ENCODE measurements at places on chromosomes 4 and X.
A peak's percentile ranks its signal among the peaks of the same experiment; 100 is the strongest.

GRCh38 chr4:91340822-91341221 is 962.9 kb upstream of the GRID2 start:
- no peak for DNase-seq

- DNase-seq, result peak; percentile 81
Observed at GRCh38 chr4:77127837-77128621, 29.0 kb upstream of the CCNG2 start.

DNA sequence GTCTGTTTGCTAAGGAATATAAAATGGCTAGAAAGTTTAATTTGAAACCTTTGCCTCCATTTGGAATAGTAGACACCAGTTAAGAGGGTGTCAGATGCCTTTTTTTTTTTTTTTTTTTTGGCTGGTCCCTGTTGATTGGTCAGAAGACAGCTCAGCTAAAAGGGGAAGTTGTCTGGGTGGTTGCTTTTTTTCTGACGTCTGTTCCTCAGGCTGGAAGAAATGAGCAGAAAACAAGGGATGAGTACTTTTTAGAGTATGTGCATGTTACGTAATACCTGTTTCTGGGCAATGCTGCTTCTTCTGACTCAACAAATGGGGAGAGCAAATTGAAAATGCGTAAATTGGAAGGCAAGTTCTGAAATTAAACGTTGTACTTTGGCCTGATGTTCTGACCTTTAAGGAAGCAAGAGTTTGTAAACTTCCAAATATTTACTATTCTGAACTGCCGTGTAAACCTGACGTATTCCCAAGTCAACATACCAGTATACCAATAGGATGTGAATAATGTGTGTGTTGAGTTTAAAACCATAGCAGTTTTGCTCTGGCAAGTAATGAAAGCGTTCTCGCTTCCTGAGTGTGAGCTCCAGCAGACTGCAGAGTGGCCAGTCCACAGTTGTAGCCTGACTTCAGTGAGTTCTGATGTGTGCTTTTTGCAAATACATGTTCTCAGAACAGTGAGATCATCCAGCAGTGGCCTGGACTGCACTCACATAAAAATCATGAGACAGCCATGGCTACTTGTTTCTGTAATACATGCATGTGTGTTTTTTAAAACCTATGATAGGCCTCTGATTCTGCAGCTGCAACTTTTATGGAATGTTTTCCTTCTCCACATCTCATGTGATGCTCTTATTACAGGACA is 1.7 kb downstream of the SAT1 start:
- DNase-seq, result no peak

DNA sequence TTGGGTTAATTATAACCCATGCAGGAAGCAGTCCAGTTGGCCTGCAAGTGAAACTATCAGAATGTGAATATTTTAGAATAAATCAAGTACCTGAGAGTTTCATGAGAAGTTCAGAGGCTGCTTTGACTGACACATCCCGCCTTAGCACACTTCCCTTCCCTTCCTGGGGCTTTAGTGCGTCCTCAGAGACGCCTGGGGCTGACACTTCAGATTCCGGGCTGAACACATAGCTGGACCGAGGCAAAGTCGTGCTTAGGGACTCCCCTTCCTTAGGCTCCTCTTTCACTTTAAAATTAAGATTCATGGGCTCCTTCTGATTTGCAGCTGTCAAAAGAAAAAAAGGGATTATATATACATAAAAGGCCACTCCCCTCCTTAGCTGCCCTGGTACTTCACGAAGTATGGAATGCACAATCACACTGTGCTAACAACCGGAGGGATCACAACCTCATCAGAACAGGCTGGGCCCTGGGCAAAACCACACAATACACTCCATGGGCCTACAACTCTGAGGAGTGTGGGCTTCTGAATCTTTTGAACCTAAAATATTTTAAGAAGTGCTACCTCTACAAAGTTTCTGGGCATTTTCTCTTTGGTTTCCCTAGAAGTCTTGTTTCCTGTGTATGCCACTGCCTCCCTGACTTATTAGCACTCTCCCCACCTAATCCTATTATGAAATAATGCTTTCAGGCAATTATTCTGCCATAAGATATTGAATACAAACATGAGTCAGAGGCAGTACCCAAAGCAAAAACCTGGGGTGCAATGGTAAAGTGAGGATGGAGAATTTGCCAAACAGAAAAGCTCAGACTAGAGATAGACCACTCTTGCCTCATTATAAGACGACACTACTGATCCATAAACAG is 68.2 kb downstream of the ZNF827 start:
- no peak for DNase-seq

GRCh38 chrX:74293343-74293946 is 10.5 kb upstream of the ZCCHC13 start:
- DNase-seq, result peak; percentile 85

DNA sequence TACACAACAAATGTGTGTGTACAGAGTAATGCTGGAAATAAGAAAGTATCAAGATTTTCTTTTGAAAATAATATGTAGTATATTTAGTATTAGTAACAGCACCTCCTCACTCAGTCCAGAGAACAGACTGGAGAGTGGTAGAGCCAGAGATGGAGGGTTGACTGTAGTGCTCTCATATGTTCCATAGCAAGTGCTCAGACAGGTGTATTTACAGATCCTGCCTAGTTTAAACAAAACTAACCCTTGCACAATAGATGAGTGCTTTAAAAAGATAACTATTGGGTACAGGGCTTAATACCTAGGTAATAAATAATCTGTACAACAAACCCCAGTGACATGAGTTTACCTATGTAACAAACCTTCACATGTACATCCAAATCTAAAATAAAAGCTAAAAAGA is 381.0 kb upstream of the EMCN start:
- DNase-seq, result no peak

- no peak for DNase-seq
Observed at GRCh38 chr4:53935780-53936179, 128.6 kb downstream of the CHIC2 start.

DNA sequence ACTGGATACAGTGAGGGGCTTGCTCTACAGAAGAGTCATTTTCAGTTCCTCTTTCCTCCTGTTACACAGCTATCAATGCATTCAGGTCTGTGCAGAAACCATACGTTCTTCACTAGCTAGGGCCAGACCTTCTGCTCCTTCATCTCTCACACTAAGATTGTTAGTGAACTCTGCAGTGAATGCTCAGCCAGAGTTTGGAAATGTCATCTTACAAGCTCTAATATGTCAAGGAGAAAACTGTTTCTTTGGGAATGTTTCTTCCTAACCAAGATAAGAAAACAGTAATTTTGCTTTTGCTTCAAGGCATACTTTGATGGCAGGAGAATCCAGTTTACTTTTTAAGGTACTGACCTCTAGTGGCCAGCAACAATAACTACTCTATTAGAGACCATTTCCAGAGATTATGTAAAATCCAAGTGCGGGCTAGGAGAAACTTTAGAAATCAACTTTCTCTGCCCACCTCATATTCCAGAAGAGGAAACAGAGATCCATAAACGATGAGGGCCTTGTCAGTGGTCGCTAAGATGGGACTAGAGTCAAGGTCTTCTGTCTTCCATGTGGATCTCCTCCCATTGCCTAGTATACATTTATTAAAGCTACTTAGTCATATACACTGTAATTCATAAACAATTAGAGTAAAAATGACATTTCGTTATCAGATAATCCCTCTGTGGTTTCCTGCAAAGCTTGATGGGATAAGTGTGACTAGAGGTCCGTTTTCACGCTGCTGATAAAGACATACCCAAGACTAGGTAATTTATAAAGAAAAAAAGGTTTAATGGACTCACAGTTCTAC is 12.1 kb upstream of the CC2D2A start:
- DNase-seq, result peak; percentile 78

- DNase-seq, result no peak
Observed at GRCh38 chrX:39720945-39721344, 376.8 kb downstream of the BCOR start.

DNA sequence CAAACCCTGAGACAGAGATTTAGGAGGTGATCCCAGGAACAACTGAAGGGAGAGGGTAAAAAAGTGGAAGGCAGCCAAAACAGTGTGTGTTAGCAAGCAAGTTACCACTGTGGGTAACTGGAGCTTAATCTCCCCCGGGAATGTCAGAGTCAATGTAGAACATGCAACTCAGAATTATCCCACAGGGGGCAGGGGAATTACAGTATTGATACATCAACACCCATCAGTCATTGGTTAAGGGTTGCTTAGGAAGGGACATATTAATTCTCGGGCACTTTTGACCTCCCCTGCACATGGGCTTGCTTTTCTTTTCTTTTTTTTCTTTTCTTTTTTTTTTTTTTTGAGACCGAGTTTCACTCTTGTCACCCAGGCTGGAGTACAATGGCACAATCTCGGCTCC is 29.3 kb downstream of the CXorf58 start:
- DNase-seq, result no peak

GRCh38 chr4:105978684-105979296 is 83.5 kb downstream of the NPNT start:
- DNase-seq, result no peak

DNA sequence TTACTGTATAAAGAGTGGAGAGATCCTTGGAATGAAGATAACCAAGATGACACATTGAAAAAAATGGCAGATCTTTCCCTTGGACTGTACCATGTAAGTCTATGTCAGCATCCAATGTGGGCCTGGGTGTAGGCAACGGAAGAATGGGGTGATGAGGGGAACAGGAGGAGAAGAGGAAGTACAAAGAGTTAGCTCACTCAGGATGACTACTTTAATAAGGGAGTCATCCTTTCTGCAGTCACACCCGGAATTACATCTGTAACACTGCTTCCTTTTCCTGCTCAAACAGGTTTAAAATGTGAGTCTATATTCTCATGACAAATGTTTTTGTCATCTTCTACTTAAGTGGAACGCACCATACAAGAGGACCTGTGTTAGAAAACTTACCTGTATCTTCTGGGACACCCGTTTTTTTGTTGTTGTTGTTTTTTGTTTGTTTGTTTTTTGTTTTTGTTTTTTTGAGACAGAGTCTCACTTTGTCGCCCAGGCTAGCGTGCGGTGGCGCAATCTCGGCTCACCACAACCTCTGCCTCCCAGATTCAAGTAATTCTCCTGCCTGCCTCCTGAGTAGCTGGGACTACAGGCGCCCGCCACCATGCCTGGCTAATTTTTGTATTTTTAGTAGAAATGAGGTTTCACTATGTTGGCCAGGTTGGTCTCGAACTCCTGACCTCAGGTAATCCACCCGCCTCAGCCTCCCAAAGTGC is 18.0 kb downstream of the HPSE start:
- DNase-seq, result no peak
